ENCODE measurements at places on chromosomes 11 and 22.

DNA sequence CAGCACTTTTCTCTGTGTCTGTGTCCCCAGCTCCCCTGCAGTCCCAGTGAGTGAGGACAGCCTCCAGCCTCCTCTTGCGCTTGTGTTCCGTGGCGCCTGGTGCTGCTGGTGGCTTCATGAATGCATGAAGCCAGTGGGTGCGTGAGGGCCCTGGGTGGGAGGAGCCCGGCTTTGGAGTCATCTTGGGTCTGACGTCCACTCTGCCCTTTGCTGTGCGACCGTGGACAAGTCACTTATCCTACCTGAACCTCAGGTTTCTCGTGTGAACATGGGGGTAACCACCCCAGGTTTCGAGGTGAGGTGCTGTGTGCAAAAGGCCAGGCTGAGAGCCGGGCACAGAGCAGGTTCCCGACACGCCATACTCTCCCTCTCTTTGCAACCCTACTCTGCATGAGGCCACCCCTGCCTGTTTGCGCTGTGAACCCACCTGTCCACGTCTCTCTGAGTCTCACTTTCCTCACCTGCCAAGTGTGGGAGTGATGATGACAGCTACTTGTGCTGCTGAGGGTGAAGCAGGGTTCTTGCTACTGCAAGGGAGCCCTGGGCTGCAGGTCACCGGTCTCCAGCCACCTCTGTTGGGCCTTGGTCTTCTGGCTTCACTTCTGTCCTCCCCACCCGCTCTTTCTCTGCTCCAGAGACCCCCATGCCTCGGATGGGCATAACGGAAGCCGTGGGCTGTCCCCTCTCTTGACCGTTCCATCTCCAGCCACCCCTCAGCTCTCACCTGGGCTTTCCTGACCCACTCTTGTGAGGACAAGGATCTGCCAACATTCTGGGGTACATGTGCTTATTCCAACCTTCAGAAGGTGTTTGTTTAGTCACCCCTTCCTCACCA is 537.6 kb downstream of the TBC1D22A start:
- DNase-seq, result no peak

DNA sequence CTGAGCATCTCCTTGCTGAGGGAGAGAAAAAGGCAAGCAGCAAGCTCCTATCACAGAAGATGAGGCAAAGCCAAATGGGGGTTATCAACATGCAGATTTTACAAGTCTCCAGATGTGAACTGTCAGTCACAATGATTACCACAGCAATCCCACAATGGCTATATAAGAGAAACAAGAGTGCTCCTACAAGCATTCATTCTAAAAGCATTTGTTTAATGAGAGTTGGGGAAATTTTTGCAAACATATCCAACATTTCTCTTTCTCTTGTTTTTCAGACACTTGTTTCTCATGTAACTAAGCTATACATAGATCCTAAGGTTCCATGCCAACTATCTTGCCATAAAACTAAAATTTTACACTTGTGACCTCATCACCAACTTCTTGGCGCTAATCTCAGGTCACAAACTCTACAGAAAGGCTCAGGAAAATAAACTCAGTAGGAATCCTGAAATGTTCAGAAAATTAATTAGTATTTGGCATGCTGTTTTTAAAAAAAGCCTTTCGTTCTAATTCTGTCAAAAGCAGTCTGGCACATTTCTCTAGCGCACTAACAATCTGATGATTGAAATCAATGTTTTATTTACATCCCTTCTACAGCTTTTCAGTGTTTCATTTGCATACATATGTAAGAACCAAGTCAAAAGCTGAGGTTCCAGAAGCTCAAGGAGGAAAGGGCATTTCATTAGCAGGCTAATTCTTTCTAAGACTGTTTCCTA is 199.5 kb downstream of the TTC28 start:
- DNase-seq, result no peak

DNA sequence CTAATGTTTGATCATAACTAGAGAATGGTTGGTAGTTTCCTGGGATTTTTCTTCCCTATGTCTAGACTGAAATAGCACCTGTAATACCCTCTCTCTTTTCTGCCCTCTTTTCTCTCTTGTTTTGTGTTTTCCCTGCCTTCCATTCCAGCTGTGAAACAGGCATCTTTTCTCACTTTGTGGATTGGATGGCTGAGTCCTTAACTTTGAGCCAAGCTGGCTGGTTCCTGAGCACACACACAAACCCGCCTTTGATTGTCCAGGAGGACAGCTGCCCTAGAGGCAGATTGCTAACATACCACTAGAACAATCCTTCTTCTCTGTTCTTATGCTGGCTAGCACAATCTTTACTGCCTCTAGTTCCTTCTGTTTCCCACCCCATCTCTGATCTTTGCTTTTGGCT is 17.7 kb downstream of the CTNND1 start:
- DNase-seq, result no peak

- no peak for DNase-seq
These were observed 44.7 kb upstream of the SLN start for GRCh38 chr11:107756553-107756952.

- no peak for DNase-seq
These were observed 30.1 kb downstream of the ST14 start for GRCh38 chr11:130189492-130190210.
